ENCODE measurements at places on chromosomes 2 and 18. TPM values are rescaled to one million over a fixed set of nuclear protein-coding genes. Genes with fewer than 3 reads are reported as not detected.
A peak's percentile ranks its signal among the peaks of the same experiment; 100 is the strongest.

DNA sequence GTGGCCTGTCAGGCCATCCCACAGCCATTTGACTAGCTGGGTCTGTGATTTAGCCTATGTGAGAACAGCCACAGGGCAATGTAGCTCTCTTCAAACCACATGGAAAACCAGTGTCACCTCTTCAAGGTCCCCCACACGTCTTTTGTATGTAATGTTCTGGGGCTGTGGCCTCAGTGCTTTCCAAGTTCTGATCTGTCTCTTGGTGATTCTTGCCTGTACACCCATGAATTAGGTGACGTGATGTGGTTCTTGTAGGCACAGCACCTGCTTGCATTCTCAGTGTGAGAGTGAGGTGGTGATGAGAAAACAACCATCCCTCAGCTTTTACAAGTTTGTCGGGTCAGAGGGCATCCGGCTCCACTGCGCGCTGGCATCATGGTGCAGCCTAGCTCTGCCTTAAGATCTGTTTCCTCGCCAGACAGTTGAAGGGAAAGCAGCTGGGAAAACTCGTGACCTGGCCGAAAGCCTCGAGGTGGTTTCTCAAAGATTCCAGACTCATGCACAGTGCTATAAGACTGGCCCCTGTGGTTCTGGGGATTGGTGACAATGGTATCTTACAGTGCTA, 125.8 kb downstream of the TANC1 start:
- no peak overlapping the region for H3K27ac ChIP-seq
- DNase-seq = peak; percentile 18
- H3K27me3 ChIP-seq = no peaks in the 10 kb centered on the region
- H3K4me1 ChIP-seq = peaks cover 15% of the 10 kb centered on the region

DNA sequence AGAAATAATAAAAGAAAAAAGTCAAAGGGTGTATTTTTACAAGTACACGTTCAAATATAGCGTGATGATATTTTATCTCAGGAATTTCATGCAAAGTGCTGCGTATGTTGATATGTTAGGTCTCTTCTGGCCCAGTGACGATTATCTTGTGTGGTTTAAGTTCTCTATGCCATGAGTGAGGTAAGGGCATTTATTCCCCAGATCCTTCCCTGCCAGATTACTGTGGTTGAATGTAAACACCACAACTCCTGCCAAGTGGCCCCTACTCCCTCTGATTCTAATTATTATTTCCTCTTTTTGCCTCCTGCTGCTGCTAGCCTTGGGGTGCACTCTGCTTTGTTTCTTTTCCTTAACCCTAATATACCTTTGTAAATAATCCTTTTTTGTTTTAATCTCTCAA, 12.2 kb downstream of the SCN2A start:
- no peak for DNase-seq
- H3K4me1 ChIP-seq = no peaks in the 10 kb centered on the region
- no peaks in the 10 kb centered on the region for H3K27me3 ChIP-seq
- no peak overlapping the region for H3K4me3 ChIP-seq
- no peak overlapping the region for H3K27ac ChIP-seq

GRCh38 chr18:76808561-76808960, 13.8 kb upstream of the ZNF236 start:
- H3K27me3 ChIP-seq = no peaks in the 10 kb centered on the region
- no peak overlapping the region for H3K4me3 ChIP-seq
- no peaks in the 10 kb centered on the region for H3K4me1 ChIP-seq
- H3K36me3 ChIP-seq = no peaks in the 10 kb centered on the region
- no peak overlapping the region for H3K27ac ChIP-seq

DNA sequence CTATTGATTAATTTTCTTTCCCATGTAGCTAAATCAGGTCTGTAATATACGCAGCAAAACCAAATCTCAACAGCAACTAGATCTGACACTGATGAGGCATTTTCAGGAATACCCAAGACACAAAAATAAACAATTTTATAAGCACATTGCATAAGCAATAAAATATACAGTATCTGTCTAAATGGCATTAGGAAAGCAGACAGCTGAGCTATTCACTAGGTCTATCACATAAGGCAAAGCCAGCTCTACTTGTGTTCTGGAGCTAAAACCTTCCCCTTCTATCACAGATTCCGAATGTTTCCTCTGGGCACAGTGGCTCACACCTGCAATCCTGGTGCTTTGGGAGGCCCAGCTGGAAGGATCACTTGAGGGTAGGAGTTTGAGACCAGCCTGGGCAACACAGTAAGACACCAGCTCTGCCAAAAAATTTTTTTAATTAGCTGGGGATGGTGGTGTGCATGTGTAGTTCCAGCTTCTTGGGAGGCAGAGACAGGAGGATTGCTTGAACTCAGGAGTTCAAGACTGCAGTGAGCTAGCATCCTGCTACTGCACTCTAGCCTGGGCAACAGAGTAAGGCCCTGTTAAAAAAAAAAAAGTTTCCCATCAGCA, 21.1 kb downstream of the PTPN2 start:
- no peak overlapping the region for H3K4me3 ChIP-seq
- no peak for DNase-seq
- peaks cover 19% of the 10 kb centered on the region for H3K4me1 ChIP-seq

- H3K4me3 ChIP-seq = no peak overlapping the region
- H3K27ac ChIP-seq = no peak overlapping the region
- DNase-seq = no peak
- H3K4me1 ChIP-seq = no peaks in the 10 kb centered on the region
- no peaks in the 10 kb centered on the region for H3K27me3 ChIP-seq
Observed at GRCh38 chr18:56973487-56973886, 173.4 kb upstream of the BOD1L2 start.

GRCh38 chr2:128421286-128421685, 102.6 kb upstream of the HS6ST1 start:
- no peaks in the 10 kb centered on the region for H3K4me1 ChIP-seq
- H3K27me3 ChIP-seq = no peaks in the 10 kb centered on the region
- no peak overlapping the region for H3K27ac ChIP-seq
- no peak overlapping the region for H3K4me3 ChIP-seq

The ATG16L1 gene
- total RNA-seq = 26.3 TPM

The LYG1 gene
- total RNA-seq = 0.62 TPM

DNA sequence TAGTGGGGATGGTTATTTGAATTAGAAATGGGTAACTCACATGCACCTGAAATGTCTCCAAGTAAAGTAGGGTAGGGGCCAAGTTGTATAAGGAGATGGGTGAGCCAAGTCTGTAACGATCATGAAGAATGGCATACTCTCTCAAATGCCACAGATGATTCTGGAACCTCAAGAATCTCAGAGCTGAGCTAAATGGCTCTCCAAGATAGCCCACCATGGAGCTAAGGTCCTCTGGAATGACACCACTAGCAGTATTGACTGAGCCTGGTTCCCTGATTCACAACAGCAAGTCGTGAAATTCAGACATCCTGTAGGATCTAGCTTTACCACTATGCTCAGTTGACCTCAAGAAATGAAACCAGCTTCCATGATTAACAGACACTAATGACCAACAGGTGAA, 115.9 kb upstream of the EPAS1 start:
- no peak for DNase-seq
- no peaks in the 10 kb centered on the region for H3K36me3 ChIP-seq
- no peaks in the 10 kb centered on the region for H3K4me1 ChIP-seq
- no peak overlapping the region for H3K4me3 ChIP-seq
- no peak overlapping the region for H3K27ac ChIP-seq

DNA sequence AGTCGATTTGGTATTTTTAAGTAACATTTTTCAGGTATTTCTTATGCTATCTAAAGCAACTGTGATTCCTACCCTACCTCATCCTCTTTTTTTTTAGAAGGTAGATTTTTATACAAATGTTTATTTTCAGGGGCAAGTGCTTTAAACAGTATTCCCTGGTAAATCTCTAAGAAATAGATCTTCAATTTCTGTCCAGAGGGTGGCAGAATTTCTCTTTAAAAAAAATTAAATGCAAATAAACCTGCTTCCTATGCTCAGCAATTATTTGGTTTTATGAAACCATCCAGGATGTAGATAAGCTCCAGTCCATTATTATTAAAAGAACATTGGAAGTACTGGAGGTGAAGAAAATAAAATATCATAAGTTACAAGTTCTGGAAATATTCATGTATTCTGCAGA, 191.9 kb downstream of the MYO3B start:
- H3K36me3 ChIP-seq = no peaks in the 10 kb centered on the region
- DNase-seq = no peak
- H3K4me3 ChIP-seq = no peak overlapping the region
- H3K4me1 ChIP-seq = no peaks in the 10 kb centered on the region
- peaks cover 40% of the 10 kb centered on the region for H3K27me3 ChIP-seq

- no peak overlapping the region for H3K27ac ChIP-seq
- peaks cover 7% of the 10 kb centered on the region for H3K4me1 ChIP-seq
- H3K36me3 ChIP-seq = no peaks in the 10 kb centered on the region
- no peak overlapping the region for H3K4me3 ChIP-seq
Observed at GRCh38 chr2:15584767-15585469, 6.8 kb upstream of the DDX1 start.

DNA sequence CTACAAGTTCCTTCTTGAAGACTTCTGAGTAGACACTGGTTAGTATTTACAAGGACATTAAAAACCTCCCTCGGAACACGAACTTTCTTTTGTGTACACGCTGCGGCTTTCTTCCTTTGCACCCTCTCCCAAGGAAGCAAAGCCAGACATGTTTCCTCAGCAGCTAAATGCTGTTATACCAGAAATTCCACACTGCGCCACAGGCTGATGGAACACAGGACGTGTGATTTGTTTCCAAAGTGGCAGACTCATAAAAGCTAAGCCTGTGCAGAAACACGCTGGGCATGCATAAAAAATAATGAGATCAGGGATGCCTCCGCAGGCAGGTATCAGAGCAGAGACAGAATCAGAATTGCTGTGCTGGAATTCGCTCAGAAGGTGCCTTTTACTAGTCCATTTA, 73.0 kb upstream of the RGPD5 start:
- no peak overlapping the region for H3K4me3 ChIP-seq
- H3K36me3 ChIP-seq = no peaks in the 10 kb centered on the region
- no peak for DNase-seq
- H3K4me1 ChIP-seq = peaks cover 4% of the 10 kb centered on the region
- no peaks in the 10 kb centered on the region for H3K27me3 ChIP-seq

GRCh38 chr2:67290451-67291290, 106.5 kb upstream of the ETAA1 start:
- no peak for DNase-seq
- H3K27me3 ChIP-seq = no peaks in the 10 kb centered on the region
- H3K27ac ChIP-seq = no peak overlapping the region
- H3K4me3 ChIP-seq = no peak overlapping the region

All from psoas muscle (tissue), 8 donors.